Right lung (tissue), 10 donors: ENCODE measurements at places on chromosomes 4 and X.

DNA sequence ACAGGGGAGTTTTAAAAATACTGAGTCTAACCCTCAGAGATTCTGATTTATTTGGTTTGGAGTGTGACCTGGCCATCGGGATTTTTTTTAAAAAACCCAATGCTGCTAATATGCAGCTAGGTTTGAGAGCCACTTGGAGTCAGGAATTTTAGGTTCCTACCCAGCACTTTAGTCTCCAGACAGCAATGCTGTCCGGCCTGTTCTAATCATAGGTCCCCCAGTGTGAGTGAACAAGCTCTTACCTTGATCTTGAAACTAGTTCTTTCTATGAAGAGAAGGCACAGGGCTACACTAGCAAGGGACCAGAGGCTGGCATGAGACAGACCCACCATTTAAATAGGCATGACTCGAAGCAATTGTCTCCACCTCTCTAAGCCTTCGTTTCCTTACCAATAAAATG lies 103.5 kb downstream of the SMIM20 start:
- no peak for DNase-seq

DNA sequence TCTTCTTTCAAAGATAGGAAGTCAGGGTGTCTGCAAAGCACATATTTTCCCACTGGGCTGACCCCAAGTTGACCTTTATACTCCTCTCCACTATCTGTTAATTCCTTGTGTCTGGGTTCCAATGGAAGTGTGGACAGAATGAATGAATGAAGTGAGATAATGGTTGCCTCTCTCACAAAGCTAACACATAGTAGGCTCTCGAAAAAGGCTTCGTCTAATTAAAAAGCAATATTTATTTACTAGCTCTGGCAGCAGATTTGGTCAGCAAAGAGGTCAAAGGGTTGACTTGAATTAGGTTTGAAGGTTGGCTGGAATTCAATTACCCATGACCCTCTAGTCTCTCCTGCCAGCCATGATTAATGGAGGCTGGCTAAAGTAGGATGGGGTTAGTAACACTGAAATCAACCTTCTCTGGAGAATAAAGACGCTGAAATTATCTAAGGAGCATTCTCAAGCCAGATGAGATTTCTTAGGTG lies 280.3 kb upstream of the KLF3 start:
- no peak for DNase-seq

DNA sequence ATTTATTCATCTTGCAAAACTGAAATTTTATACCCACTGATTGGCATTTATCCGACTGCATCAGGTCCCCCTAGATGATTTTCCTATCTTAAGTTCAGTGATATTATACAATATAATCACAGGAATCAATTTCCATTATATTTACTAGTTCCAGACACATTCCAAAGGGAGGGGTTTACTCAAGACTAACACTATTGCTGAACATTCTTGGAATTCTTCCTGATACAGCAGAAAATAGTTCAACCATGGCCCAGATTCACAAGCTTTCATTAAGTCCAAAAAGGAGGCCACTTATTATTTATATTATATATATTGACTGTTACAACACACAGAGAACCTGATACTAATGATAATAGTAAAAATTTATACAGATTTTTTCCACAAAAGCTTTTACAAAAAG lies 2353.6 kb downstream of the PCDH7 start:
- DNase-seq: no peak

DNA sequence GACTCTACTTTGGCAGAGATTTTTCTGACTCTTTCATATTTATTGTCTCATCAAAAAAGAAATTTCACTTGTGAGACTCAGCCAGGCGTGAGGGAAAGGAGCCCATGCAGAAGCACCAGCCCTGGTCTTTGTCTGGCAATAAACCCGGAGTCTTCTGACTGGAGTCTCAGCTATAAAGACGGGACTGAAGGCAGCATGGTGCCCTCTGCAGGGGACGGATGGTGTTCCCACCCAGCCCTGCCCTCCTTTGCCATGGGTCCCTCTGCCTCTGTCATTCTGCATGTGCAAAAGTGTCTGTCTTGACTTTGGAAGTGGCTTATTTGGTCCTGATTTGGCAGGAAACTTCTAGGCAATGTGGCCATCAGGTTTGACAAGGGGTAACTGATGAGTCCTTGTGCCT lies 14.2 kb downstream of the ZNF185 start:
- DNase-seq: no peak

DNA sequence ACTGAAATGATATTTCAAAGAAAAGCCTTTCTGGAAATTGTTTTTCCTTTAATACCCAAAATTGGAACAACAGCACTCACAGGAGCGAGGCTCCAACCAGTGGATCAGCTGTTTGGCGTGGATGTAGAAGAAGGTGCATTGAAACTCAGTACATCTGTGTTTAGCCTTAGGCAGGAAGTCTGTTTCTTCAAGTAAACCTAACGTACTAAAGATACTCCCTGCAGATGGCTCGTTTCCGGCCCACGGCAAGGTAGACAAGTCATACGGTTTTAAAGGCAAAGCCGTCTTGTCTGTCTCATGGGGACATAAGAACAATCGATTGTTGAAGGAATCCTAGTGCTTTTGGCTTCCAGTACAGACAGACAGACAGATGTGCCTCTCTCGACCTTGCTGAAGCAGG lies 50.0 kb upstream of the CLCN4 start:
- no peak for DNase-seq

DNA sequence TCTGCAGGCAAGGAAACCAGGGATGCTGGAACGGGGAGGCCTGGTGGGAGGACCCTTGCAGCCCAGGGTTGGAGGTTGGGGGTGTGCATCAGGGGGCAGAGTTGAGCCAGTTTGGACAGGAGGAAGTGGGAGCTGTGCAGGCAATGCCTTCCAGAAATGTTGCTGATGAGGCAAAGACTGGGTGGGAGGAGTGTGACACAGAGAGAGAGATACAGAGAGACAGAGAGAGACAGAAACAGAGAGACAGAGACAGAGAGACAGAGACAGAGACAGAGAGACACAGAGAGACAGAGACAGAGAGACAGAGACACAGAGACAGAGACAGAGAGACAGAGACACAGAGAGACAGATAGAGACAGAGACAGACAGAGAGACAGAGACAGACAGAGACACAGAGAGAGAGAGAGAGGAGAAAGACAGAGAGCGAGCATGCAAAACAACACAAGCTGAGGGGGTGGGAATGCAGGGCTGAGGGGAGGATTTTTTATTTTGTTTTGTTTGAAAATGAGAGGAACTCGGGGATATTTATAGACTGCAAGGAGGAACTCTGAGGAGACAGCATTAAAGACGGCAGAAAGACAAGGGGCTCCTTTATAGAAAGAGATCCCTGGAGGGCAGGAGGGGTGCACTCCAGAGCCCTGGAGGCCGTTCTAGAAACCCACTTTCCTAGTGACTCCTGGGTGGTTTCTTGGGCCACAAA lies 1.9 kb upstream of the HAUS3 start:
- no peak for DNase-seq

DNA sequence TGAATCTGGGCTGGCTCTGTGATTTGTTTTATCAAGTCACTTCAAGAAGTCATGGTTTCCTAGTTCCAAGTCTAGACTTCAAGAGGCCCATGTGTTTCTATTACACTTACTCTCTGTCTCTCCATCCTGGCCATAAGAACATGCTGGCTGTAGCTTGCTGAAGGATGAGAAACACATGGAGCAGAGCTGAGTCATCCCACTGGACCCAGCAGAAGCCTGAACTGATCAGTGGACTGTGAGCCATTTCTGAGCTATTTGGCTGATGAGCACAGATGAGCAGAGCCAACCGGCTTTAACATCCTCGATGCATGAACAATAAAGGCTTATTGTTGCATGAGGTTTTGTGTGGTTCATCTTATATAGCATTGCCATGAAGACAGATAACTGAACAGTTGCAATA lies 290.6 kb upstream of the BOD1L1 start:
- peak; percentile 9 for DNase-seq

- no peak for DNase-seq
Measured at GRCh38 chr4:182189103-182189878, 53.9 kb upstream of the TENM3 start.

- no peak for DNase-seq
Measured at GRCh38 chr4:36337665-36338185, 56.3 kb downstream of the DTHD1 start.

- no peak for DNase-seq
Measured at GRCh38 chr4:181957088-181957487, 286.1 kb upstream of the TENM3 start.

- no peak for DNase-seq
Measured at GRCh38 chr4:24675721-24676389, 91.5 kb upstream of the DHX15 start.

- no peak for DNase-seq
Measured at GRCh38 chrX:130216320-130216719, 44.6 kb downstream of the RAB33A start.

- no peak for DNase-seq
Measured at GRCh38 chr4:183182873-183183725, 84.0 kb downstream of the WWC2 start.

DNA sequence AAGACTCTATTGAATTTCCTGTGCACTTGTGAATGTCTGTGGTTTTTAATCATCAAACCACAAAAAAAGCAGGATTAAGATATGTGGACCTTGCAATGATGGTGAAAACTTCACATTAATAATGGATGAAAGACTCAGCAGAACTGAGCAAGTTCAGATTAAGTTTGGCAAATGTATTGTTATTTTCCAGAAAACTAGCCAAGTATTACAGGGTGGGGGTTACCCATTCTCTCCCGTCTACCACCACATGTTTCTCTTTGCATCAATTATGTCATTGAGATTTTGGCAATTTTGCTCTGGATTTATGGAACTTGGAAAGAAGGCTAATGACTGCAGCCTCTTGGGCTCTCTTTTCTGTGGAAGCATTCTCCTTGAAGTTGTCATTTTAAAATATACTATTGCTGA lies 577.1 kb downstream of the ANKRD50 start:
- DNase-seq: no peak

DNA sequence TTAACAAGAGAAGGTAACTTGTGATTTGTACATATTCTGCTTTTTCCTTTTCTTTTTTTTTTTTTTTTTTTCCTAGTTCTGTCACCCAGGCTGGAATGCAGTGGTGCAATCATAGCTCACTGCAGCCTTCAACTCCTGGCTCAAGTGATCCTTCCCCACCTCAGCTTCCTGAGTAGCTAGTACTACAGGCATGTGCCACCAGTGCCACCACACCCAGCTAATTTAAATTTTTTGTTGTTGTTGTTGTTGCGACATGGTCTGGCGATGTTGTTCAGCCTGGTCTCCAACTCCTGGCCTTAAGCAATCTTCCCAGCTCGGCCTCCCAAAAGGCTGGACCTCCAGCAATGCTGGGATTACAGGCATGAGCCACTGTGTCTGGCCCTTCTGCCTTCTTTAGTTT lies 1.5 kb upstream of the TACR3 start:
- DNase-seq: no peak

- DNase-seq: no peak
Measured at GRCh38 chr4:177016541-177017141, 223.9 kb upstream of the VEGFC start.

- DNase-seq: no peak
Measured at GRCh38 chr4:59869056-59869455, 1331.1 kb upstream of the ADGRL3 start.

- DNase-seq: no peak
Measured at GRCh38 chr4:7323872-7324650, 110.7 kb downstream of the PSAPL1 start.

- peak; percentile 78 for DNase-seq
Measured at GRCh38 chr4:169080981-169081380, 70.9 kb upstream of the CBR4 start.

GRCh38 chr4:24382381-24382780 lies 202.0 kb downstream of the DHX15 start:
- no peak for DNase-seq

DNA sequence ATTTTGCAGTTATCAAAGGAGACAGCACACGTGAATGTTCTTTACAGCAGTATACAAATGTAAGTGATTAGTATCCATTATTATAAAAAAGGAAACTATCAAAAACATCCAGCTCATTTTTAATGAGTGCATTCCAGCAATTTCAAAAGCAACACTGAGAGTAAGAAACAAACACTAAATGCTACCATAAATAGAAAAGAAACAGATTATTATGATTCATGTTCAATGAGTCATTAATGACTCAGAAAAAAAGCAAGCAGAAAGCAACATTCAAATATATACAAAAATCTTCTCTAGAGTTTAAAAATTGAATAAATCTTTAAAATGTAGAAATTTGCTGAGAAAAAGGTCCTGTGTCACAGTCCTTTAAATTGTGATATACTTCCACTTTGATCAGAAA lies 346.5 kb upstream of the FMR1 start:
- no peak for DNase-seq

DNA sequence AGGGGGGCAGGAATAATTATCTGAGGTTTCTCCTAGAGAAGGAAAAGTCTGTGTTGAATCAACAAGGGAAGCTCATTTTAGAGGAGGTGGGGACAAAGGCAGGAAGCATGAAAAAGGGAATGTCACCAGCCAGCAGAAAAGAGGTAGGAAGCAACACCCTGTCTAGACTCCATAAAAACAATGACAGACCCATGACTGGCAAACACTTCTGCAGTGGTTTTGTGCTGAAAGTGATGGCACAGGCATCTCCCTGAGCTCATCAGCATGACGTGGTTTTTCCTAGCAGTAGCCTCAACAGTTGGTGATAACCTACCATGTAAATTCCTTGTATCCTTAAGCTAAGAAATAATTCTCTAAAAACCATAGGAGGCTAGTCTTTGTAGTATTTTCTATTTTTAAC lies 110.7 kb upstream of the GALNT7 start:
- DNase-seq: no peak

- DNase-seq: no peak
Measured at GRCh38 chr4:136754810-136755530, 777.3 kb downstream of the PCDH18 start.

GRCh38 chrX:13189380-13189779 lies 130.5 kb downstream of the ATXN3L start:
- no peak for DNase-seq
